ENCODE measurements at places on chromosomes 7 and 10.

DNA sequence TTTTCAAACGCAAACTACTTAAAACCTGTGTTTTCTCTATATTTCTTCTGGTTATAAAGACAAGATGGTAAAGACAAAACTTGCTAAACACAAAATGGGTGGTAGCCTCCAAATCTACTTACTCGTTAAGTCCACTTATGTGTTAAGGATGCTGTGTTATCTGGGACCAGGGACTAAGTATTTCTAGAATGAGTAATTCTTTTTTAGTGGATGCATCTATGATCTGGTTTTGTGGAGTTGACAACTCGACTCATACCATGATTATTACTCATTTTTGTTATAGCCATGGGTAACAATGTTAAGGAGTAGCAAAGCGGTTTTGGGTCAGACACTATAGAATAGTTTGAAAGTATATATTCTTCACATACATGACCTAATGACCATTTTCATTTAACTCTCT, 239.5 kb upstream of the FOXP2 start:
- DNase-seq: no peak

DNA sequence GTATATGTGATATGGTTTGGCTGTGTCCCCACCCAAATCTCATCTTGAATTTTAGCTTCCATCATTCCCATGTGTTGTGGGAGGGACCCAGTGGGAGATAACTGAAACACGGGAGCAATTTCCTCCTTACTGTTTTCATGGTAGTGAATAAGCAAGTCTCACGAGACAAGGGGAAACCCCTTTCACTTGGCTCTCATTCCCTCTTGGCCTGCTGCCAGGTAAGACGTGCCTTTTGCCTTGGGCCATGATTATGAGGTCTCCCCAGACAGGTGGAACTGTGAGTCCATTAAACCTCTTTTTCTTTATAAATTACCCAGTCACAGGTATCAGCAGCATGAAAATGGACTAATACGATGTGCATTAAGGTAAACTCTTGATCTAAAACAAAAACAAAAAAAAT, 357.1 kb upstream of the AOAH start:
- DNase-seq: no peak

GRCh38 chr10:35362701-35363350, 26.5 kb downstream of the CCNY start:
- no peak for DNase-seq

DNA sequence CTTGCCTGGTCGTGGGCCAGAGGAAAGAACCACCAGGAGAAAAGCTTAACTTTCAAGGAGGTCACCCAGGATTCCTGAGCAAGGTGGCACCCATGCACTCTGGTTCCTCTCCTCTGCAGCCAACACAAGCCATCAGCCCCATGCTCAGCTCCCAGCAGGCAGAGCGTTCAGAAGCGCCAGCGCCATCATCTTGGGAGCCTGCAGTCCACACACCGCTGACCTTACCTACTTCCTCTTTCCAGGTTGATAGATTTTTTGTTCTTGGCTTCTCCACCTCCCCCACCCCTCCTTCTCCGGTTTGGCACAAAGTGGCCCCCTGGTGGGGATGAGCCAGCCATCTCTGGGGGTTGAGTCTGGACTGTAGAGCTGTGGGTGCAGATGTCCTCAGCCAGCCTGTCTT, 1.7 kb upstream of the WDR86 start:
- no peak for DNase-seq

DNA sequence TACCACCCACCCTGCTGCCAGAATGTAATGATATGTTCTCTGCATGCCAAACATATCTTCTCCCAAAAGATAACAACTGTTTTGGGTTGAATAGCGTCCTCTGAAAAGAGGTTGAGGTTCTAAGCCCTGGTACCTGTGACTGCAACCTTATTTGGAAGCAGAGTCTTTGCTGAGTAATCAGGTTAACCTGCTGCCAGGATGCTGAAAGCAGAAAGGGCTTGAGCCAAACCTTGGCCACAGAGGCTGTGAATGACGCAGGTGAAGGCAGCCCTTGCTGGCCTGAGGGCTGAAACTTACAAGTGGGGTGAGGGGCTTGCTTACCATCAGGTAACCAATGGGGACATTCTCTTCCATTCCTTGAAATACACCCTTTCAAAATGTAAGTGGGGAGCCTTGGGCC, 151.8 kb upstream of the RHEB start:
- peak; percentile 68 for DNase-seq

GRCh38 chr10:44902941-44903545, 8.1 kb upstream of the TMEM72 start:
- DNase-seq: peak; percentile 9

GRCh38 chr7:79782256-79782655, 328.8 kb upstream of the MAGI2 start:
- DNase-seq: no peak

- DNase-seq: no peak
Observed at GRCh38 chr7:133784486-133785001, 342.6 kb upstream of the LRGUK start.

DNA sequence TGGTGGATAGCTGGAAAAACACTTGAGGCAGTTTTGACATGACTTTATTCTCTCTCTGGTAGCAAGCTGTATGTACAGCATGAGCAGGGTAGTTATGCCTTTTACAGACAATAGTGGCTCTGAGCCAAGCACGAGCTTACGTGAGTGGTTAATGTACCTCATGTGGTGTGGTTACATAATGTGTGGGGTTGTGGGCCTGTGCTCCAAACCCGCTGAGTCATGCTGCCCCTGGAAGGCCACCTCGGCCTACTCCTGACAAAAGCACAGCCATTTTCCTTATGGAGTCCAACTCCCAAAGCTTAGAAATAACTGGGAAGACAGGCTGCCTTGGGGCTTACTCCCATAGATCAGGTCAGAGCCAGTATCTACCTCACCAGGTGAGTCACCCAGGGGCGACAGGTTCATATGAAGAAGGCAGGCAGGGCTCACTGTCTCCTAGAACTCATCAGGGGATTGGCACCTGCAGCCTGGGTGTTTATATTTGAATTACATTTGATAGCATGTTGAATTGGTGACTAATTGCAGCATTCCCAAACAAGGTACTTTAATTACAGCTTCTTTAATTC, 404.5 kb downstream of the ADRA2A start:
- DNase-seq: no peak

- no peak for DNase-seq
Observed at GRCh38 chr10:95236068-95236903, 42.2 kb downstream of the ACSM6 start.

- no peak for DNase-seq
Observed at GRCh38 chr7:15049157-15049556, 146.6 kb upstream of the DGKB start.

DNA sequence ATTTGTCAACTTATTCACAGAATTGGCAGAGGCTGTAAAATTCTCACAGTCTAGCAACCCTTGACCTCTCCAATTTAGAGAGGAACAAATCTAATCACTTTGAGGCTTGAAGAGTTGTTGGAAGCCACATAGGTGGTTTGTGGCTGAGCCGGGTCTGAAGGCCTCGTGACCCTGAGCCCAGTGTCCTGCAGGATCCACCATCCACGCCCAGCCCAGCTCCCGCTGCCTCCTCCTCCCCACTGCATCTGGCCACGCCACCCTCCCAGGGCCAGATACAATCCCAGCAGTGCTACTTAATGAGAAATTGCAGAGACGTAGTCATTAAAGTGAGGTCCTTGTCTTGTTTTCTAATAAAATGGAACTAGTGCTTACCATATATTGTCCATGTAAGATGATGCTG, 81.4 kb upstream of the SHH start:
- DNase-seq: no peak

GRCh38 chr7:113026941-113027340, 59.7 kb downstream of the GPR85 start:
- no peak for DNase-seq

DNA sequence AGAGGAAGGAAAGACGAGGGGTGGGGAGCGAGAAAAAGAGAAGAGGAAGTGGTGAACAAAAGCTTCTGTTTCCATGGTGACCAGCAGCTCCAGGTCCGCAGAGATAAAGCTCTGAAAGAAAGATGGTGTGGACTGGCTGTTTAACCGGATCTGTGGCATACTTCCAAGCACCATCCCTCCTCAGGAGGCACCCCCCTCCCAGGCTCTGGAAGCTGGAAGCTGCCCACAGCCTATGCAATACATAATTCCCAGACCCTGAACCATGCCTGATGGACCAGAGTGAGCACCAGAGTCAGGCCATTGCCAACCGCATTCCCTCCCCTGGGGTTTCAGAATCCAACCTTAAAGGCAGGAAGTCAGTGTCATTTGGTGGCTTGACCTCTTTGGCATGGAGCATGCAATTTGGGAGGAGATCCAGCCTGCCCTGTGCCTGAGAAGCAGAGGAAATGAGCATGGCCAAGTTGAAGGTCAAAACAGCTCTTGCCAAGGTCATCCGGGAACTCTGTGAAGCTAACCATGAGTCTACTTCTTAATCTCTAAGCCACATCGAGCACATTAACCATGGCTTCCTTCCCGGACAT, 22.2 kb upstream of the CPXM2 start:
- DNase-seq: no peak

- DNase-seq: no peak
Observed at GRCh38 chr7:50815138-50815537, 32.4 kb upstream of the GRB10 start.

GRCh38 chr10:113988535-113988934, 55.1 kb upstream of the ADRB1 start:
- no peak for DNase-seq

- DNase-seq: peak; percentile 86
Observed at GRCh38 chr7:25726170-25726780, 425.7 kb upstream of the NFE2L3 start.

DNA sequence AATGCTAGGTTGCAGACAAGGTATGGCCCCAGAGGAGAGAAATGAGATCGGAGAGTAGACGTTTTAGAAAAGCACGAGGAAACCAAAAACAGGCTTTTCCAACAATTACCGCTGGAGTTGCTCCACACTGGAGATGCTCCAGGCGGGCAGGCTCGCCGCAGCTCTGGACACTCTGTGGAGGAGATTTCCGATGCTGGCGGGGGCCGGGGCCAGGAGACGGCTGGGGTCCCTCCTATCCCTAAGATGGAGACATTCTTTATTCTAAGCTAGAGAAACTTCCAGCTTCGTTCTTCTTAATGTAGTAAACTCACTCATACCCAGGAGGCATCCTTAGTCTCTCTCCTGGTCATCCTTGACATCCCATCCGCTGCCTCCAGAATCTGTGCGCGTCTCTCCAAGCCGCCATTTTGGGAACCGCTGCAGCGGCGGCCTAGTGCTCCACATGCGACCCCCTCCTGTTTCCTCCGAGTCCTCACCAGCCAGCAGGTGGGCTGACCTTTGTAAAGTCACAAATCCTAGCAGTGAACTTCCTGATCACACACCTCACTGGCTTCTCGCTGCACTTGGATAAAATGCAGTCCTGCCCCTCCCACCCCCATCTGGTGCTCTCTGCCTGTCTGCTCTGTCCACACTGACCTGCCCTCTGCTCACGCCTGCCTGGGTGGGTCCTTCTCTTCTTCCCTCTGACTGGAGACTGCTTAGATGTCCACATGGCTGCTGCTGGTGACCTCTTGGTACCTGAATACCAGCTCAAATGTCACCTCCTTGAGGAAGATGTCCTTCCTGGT, 11.9 kb downstream of the PYROXD2 start:
- no peak for DNase-seq

GRCh38 chr7:116836048-116836447, 26.3 kb upstream of the CAPZA2 start:
- no peak for DNase-seq

DNA sequence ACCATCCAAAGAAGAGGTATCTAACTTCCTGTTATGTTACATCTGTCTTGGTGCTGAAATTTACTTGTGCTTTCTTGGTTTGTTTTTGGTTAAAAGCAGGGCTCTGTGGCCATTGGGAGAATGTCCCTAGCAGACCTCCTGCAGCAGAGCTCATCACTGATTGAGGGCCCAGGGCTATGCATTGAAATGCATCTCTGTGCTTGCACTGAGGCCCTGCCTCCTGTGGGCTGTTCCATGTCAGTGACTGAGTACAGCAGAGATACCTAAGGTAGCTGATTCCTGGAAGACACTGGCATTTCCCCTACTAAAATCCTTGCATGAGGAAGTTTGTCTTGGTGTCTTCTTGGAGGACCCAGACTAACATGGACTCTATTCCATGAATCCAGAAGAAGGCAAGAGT, 213.9 kb downstream of the FRMD4A start:
- no peak for DNase-seq

DNA sequence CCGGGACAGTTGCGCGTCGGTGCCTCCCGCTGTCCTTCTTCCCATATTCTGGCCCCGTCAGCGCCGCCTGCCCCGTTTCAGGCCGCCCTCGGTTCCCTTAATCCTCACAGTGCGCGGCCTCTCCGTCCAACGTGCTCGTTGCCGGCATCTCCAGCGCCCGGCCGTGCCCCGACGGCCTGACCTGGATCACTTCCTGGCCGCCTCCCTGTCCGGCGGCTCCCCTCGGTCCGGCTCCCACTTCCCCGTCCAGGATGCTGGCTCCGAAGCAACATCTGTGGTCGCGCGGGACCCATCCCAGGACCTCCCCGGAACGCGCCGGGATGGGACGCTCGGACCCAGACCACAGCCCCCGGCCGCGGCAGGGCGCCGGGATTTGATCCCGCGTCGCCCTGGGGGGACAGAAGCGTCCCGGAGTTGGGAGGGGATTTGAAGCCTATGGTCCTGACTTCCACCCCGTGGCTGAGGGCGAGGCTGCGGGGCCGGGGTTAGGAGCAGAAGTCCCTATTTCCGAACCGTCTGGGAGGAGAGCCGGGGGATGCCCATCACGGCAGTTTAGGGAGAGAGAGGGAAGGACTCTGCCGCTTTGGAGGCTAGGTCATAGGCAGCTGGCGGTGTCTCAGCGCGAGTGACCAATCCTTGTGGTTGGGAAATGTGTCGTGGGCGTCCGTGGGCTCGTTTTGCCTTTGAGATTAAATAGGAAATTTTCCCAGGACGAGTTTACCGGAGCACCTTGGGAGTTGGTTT, 53.8 kb downstream of the KCTD7 start:
- DNase-seq: no peak

Measured in cerebellar cortex (tissue), 1 donor.